Endodermal cell (in vitro differentiated cells): ENCODE measurements at places on chromosomes 12 and 14. TPM values are rescaled to one million over a fixed set of nuclear protein-coding genes. Genes with fewer than 3 reads are reported as not detected.

- H3K4me3 ChIP-seq = no peak overlapping the region
- H3K27ac ChIP-seq = no peak overlapping the region
- no peaks in the 10 kb centered on the region for H3K27me3 ChIP-seq
- DNase-seq = no peak
- H3K36me3 ChIP-seq = no peaks in the 10 kb centered on the region
Observed at GRCh38 chr14:106228541-106229158, 702.3 kb downstream of the TMEM121 start.

GRCh38 chr12:6635856-6636531, at the start of gene LPAR5:
Gene LPAR5, minus strand, starts transcription at chr12:6635959. Its CDS starts 14,711 bp downstream, at chr12:6621248.
- H3K36me3 ChIP-seq = no peaks in the 10 kb centered on the region
- peak; percentile 82 for DNase-seq
- no peak within 1 kb of the TSS for H3K4me3 ChIP-seq
- H3K27ac ChIP-seq = no peak within 1 kb of the TSS

- H3K4me3 ChIP-seq = no peak overlapping the region
- H3K27ac ChIP-seq = no peak overlapping the region
- no peak for DNase-seq
- no peaks in the 10 kb centered on the region for H3K36me3 ChIP-seq
- H3K4me1 ChIP-seq = no peaks in the 10 kb centered on the region
Observed at GRCh38 chr14:105589161-105589925, 63.0 kb downstream of the TMEM121 start.

DNA sequence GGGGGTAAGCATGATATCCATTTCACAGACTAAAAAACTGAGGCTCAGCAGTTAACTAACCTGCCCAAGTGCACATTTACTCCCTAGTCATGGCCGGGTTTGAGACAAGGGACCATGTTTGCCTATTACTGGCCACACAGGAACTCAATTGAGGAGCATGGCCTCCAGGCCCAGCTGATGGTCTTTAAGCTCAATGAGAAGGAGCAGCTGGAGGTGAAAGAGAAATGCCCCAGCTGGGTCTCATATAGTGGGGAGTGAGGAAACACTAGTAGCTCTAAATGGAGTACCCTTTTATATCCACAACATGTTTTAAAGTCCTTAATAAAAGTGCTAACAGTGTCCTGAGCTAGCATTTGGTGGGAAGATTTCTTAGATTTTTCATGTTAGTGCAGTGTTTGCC, 1.6 kb downstream of the TDP1 start:
- H3K4me3 ChIP-seq = peak overlapping the region; percentile 90
- no peak for DNase-seq
- peaks cover 30% of the 10 kb centered on the region for H3K36me3 ChIP-seq
- peaks cover 11% of the 10 kb centered on the region for H3K4me1 ChIP-seq
- no peak overlapping the region for H3K27ac ChIP-seq
- no peaks in the 10 kb centered on the region for H3K27me3 ChIP-seq

Gene BCL2L14
- 9.9 and 10.5 TPM in 2 replicates for total RNA-seq

- no peak overlapping the region for H3K27ac ChIP-seq
- peak; percentile 77 for DNase-seq
- H3K36me3 ChIP-seq = no peaks in the 10 kb centered on the region
- H3K27me3 ChIP-seq = peaks cover 6% of the 10 kb centered on the region
- H3K4me1 ChIP-seq = no peaks in the 10 kb centered on the region
Observed at GRCh38 chr12:124862768-124863415, 772 bp downstream of the SCARB1 start.

- no peak for DNase-seq
- peaks cover 6% of the 10 kb centered on the region for H3K4me1 ChIP-seq
- H3K27me3 ChIP-seq = no peaks in the 10 kb centered on the region
- peak overlapping the region; percentile 83 for H3K4me3 ChIP-seq
- H3K27ac ChIP-seq = no peak overlapping the region
Observed at GRCh38 chr12:89523393-89523792, 1.2 kb downstream of the GALNT4 start.

Gene HRK
- 1.6 and 1.8 TPM in 2 replicates for total RNA-seq

DNA sequence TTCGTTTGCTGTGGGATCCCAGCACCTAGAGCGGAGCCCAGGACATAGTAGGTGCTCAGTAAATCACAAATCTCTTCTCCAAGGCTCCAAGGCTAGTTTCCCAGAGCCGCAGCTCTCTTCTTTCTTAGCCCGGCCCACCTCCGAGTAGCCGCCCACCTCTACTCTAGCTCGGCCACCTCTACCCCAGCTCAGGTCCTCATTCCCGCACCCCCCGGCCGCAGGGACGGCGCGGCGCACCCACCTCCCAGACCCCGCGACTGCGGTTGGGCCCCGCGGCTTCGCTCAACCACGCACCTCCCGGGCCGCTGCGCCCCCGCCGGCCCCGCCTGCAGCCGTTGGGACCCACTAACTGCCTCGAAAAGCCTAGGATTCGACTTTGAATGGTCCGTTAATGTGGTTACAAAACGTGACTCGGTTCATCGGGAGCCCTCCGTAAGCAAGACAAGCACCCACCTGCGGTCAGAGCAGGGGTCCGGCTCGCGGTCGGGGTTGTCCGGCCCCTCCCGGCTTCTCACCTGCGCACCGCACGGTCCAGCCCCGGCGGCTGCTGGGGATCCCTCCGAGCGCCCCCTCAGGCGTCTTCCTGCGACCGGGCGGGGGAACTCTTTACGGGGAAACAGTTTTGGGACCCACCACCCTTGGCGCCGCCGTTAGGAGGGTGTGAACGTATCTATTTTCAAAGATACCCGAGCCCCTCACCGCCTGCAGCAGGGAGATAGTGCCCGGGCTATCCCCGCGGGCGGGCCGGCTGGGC, at the start of gene SLC2A14:
TSS of gene SLC2A14 (minus strand) at position 350 of the 754 bp plus-strand sequence. CDS start 3,035 bp downstream, outside the sequence.
- H3K36me3 ChIP-seq = no peaks in the 10 kb centered on the region
- H3K4me3 ChIP-seq = no peak within 1 kb of the TSS
- peak; percentile 53 for DNase-seq
- peaks cover 5% of the 10 kb centered on the region for H3K4me1 ChIP-seq

- H3K27me3 ChIP-seq = no peaks in the 10 kb centered on the region
- DNase-seq = no peak
- H3K4me1 ChIP-seq = peaks cover 4% of the 10 kb centered on the region
- H3K4me3 ChIP-seq = no peak overlapping the region
- no peaks in the 10 kb centered on the region for H3K36me3 ChIP-seq
- H3K27ac ChIP-seq = no peak overlapping the region
Observed at GRCh38 chr12:26786865-26787514, 46.0 kb downstream of the ITPR2 start.

DNA sequence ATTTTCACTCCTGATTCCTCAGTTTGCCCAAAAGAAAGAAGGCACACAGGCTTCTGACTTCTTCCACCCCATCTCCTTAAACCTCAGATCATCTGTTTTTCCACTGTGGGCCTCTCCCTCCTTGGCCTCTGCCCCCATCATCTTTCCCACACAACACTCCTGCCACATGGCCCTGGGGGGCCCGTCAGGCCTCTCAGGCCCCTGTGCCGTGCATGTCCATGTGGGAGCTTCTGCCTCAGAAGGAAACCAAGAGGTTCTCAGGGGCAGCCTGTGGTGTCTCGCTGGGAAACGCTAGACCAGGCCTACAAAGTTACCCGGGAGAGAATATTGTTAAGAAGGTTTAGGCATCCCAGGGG, 8.0 kb downstream of the KLHL33 start:
- H3K36me3 ChIP-seq = no peaks in the 10 kb centered on the region
- H3K27ac ChIP-seq = no peak overlapping the region
- H3K4me1 ChIP-seq = no peaks in the 10 kb centered on the region
- no peak overlapping the region for H3K4me3 ChIP-seq
- no peaks in the 10 kb centered on the region for H3K27me3 ChIP-seq

DNA sequence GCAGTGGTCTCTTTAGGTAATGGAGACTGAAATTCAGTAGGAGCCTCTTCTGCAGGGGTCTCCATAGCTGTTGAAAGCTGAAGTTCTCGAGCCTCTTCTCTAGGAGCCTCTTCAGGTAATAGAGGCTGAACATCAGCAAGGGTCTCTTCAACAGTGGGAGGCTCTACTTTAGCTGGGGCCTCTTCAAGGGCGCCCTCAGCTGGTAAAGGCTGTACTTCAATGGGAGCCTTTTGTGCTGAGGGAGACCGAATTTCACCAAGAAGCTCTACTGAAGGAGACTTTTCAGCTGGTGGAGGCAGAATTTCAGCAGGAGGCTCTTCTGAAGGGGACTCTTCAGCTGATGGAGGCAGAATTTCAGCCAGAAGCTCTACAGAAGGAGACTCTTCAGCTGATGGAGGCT, 1.5 kb downstream of the FSCB start:
- no peaks in the 10 kb centered on the region for H3K36me3 ChIP-seq
- no peaks in the 10 kb centered on the region for H3K4me1 ChIP-seq
- peak; percentile 73 for DNase-seq
- H3K27ac ChIP-seq = no peak overlapping the region

Gene CEP290
- total RNA-seq = 28.3 to 34.8 TPM (median 31.9 TPM) in 3 replicates

- DNase-seq = no peak
- H3K4me1 ChIP-seq = no peaks in the 10 kb centered on the region
- no peaks in the 10 kb centered on the region for H3K36me3 ChIP-seq
Observed at GRCh38 chr12:10235761-10236631, 23.3 kb downstream of the GABARAPL1 start.
